NCI-H1105 treated with DMSO at 0.1 percent for 48 hours (cell line): ENCODE measurements at places on chromosomes 1 and 21.

DNA sequence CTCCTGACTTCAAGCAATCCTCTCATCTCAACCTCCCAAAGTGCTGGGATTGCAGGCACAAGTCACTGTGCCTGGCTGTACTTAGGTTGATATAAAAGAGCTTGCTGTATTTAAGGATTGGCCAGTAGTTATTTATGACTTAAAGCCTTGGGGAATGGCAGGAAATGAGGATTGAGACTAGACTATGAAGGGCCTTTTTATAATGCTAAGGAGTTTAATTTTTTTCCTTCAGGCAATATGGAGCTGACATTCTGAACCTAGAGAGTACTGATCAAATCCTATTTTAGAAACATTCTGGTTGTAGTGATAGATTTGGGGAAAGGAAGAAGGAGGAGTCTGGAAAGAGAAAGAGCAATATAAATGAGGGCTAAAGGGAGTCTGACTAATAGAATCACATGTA lies 44.7 kb downstream of the MSH4 start:
- no peak for DNase-seq

DNA sequence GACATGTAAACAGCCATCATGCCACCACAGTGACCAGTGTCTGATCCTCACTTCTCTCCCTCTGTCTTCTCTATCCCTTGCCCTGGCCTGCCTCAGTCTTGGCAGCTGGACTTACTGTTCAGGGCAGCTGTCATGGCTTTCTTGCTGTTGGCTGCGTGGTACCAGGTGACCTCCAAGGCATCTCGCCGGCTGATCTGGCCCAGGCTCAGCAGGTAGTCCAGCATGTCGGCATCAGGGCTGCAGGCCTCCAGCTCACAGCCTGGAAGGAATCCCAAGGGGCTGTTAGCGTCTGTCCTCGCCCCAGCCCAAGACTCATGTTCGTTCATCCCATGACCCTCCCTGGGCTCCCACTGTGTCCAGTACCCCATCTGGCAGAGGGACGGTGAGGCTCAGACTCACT lies 3.6 kb downstream of the FAM151A start:
- DNase-seq, result no peak

- peak; percentile 75 for DNase-seq
Observed at GRCh38 chr21:35861661-35862060, 198.7 kb downstream of the SETD4 start.

DNA sequence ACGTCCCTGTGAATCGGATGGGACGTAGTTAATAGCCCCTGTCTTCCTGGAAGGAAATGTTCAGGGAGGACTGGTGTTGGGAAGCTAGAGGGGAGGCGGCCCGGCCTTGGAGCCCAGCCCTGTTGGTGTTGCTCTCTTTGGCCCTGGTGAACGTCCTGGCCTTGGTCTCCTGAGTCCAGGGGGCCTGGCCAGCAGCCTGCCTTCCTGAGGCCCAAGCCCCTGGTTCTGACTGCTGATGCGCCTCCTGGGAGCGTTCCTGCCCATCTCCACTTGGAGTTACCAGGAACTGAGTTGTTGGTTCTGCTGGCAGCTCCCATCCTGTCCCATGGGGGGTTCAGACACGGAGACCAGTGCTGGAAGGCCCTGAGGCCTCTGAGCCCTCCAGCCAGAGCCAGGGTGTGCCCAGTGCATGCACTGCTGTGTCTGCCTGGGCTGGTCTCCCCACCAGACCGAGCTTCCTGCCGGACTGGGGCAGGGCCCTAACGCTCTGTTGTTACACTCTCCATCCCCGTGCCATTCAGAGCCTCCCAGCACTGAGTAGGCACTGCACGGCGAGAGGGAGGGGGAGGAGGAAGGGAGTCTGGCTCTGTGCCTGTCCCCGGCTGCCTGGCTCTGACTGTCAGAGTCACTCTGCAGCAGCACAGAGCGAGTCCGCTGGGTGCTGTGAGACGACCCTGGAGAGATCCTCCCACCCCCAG lies 382.5 kb upstream of the VAMP3 start:
- no peak for DNase-seq

DNA sequence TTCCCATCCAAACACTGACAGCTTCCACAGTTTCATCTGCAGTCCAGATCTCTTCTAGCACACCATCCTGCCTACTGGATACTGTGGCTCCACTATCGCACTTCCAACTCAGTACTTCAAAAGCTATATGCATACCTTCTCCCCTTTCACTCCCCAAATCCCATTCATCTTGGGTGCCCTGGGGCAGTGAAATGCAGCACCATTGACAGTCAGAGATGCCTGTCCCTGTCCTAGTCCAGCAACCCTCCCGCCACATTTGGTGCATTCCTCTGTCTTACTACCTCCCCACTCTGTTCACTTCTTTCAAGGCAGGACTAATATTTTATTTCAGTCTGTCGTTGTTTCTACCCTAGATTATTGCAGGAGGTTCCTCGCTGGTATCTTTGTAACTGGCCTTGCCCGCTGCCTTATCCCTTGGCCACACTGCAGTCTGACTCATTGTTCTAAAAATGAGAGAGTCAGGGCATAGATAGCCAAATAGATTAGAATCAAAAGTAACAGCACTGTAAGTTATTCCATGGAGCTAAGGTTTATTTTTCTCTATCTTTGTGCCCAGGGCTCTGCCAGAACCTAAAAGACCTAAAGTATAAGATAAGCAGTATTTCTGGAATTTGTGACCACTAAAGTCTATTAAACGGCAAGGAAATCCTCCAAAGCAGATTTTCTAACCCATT lies 96.7 kb downstream of the ESRRG start:
- no peak for DNase-seq

- no peak for DNase-seq
Observed at GRCh38 chr1:175314300-175314699, 121.7 kb upstream of the KIAA0040 start.

DNA sequence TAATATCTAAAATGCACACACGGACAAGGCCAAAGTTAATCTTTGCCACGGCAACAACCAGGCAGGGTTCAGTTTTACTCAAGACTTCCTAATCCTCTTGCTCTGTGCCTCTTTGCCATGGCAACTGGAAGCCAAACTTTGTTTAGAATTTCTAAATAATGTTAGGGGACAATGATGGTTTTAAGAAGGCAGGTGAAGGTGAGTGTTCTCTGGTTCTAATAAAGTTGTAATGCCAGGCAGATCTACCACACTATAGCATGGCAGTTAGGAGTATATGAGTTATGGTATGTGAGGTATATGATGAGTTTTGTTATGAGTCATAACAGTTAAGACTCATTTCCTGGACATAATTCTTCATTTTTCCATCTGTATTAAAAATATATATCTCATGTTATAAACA lies 2.7 kb downstream of the PTPRC start:
- DNase-seq, result no peak

DNA sequence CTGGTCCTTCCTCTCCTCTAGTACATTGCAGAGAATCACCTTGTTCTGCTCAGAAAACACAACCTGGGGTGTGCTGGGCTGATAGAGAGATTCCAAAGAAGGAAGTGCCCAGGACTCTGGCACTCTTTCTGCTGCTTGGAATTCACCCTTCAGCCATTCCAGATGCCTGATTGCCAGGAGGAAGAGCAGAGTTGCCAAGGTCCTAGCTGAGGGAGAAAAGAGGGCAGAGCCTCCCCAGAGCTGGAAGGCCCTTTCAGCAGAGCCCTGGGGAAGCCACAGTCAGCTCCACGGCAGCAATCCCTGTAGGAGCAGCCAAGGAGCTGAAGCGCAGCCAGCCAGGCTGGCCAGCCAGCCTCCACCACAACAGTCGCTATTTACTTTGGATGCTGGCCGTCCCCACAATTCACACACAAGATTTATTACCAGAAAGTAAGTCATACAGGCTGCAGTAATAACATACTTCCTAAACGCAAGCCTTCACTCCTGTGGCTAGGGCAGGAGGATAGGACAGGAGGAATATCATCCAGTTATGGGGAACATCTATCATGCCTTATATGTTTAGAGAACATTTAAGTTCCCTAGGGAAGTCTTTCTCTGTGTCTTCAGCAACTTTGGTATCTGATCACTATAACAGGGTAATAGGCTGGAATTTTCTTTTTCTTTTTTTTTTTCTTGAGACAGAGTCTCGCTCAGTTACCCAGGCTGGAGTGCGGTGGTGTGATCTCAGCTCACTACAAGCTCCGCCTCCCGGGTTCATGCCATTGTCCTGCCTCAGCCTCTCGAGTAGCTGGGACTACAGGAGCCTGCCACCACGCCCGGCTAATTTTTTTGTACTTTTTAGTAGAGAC lies 36.6 kb upstream of the SLC44A3 start:
- no peak for DNase-seq

DNA sequence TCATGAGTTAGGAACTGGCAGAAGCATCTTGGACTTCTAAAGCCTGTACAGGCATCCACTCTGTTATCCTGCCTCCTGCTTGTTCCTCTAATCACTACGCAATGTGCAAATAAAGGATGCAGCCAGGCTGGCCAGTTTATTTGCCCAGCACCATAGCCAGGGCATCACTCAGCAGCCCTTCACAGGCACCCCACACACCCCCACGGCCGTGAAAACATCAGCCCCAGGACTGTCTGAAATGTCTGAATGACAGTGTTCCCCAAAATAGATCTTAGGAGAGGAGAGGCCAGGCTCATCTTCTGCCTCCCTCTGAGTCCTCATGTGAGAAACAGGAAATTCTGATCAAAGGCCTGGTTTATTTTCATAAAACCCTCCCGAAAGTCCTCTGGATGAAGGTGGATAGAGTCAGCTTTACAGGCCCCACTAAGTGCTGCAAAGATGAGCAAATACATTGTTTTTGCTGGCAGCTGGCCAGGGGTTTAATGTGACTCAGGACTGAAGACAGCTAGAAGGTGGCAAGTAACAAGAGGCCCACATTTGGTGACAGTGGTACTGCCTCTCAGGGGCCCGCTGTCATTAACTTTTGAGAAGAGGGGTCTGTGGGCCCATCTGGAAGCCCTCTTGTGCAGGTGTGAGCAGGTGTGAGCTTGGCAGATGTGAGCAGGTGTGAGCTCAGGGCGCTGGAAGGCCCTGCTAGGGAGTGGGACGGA lies 32.9 kb downstream of the GRHL3 start:
- peak; percentile 26 for DNase-seq

DNA sequence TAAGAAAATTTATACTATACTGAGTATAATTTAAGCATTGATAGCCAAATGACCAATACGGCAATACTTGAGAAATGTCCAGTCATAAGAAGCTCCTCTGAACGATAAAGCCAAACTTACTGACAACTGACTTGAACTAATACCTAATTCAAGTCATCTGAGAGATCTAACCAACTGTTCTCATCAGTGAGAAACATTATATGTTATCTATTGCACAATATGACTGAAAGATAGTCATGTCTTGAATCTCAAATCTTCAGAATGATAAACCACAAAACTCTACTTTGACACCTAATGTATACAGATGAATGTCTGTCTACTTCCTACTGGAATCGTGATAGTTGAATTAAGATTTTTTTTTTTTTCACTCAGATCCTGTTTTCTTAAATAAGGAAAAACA lies 39.0 kb downstream of the APP start:
- DNase-seq, result no peak

GRCh38 chr1:171739656-171740055 lies 2.2 kb downstream of the VAMP4 start:
- DNase-seq, result no peak

DNA sequence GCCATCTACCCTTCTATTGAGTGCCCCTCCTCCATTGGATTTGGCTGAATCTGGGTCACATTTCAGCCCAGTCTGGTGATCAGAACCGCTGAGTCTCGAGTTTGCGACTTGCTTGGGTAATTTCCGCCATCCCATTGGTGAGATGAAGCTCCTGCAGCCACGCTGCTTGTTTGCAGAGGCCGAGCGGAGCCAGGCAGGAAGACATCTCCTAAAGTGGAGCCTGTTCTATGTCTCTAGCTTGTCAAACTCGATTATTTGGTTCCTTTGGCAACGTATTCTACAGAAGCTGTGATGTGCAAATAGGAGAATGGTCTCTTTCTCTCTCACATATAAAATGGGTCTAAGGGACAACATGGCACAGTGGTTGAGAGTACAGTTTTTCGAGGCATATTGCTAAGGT lies 206.8 kb upstream of the PLXNA2 start:
- no peak for DNase-seq

- no peak for DNase-seq
Observed at GRCh38 chr1:192793983-192794767, 14.7 kb upstream of the RGS2 start.

GRCh38 chr1:62269851-62270495 lies 49.3 kb downstream of the KANK4 start:
- DNase-seq, result no peak

GRCh38 chr1:231355171-231355570 lies 17.1 kb downstream of the SPRTN start:
- DNase-seq, result no peak

DNA sequence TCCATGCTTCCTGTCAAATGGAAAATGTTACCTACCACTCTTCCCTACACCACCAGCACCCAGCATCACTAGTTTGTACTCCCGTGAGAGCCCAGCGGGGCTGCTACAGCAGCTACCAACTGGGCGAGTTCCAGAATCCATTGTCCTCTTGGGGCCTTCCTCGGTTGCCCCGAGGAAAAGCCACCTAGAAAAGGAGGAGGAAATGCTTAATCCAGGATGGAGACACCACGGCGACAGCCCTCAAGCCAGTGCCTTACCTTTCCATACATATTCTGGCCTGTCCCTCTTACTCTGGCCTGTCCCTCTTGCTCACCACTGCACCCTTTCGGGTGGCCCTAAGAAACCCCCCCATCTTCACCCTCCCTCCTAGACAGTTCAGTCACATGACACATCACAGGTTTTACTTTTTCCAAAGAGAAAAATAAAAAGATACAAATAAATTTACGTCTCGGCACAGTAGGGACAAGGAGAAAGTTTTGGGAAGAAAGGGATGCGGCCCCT lies 478 bp downstream of the RIT1 start:
- peak; percentile 51 for DNase-seq

DNA sequence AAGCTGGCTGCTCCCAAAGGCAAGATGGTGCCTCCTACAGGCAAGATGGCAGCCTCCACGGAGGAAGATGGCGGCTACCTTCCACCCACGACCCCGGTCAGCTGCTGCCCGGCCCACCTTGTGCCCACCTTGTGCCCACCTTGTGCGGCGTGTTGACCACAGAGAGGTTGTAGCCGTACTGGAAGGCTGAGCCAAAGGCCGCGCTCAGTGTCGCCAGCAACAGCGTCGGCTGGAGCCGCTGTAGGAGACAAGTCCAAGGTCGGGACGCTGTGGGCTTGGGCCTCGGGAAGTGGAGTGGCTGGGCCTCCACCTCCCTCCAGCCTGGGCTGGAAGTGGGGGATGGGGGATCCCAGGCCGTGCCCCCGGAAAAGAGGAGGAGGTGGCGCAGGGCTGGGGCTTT lies 1.4 kb downstream of the SLC2A7 start:
- no peak for DNase-seq

GRCh38 chr1:61426885-61427284 lies 298.1 kb downstream of the TM2D1 start:
- DNase-seq, result no peak

- DNase-seq, result no peak
Observed at GRCh38 chr1:47688461-47689296, 250.8 kb downstream of the FOXD2 start.

DNA sequence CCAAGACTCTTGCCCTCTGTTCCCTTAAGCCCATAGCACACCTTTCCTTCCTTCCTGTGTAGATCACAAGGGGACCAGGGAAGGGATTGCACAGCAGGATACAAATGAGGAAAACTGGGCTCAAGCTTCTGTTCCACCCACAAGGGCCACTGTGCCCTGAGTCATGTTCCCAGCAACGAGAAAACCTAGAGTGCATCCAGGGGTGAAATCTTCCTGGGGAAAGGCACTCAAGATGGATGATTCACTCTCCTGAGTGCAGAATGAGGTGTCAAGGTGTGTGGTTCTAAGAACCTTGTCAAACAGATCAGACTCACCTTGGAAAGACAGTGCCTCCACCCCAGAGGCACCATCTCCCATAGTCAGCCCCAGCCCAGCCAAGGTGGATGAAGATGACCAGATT lies 40.7 kb upstream of the EYA3 start:
- DNase-seq, result no peak
